Subcutaneous adipose tissue (tissue), 4 donors: ENCODE measurements at places on chromosomes 1 and 21. TPM values are rescaled to one million over a fixed set of nuclear protein-coding genes. Genes with fewer than 3 reads are reported as not detected.

Gene EXOC8
- total RNA-seq: 13.9 TPM

Gene DNAJC6
- total RNA-seq: 1.9 TPM

Gene TDRD5
- 0.51 TPM for total RNA-seq

Gene LCE1C
- not detected for total RNA-seq

Gene CLIC4
- total RNA-seq: 183 TPM

Gene PRPF38B
- 37.7 TPM for total RNA-seq

Gene C1orf210
- not detected for total RNA-seq

Gene LCE2A
- not detected for total RNA-seq

Gene FTCD
- total RNA-seq: not detected

Gene COL6A2
- total RNA-seq: 1,052 TPM

Gene OLIG2
- total RNA-seq: not detected

Gene NR0B2
- total RNA-seq: not detected

Gene CFHR5
- total RNA-seq: not detected

Gene SELENBP1
- total RNA-seq: 35.1 TPM

Gene SHE
- total RNA-seq: 23.3 TPM

Gene MX2
- total RNA-seq: 31.0 TPM

Gene CD2
- total RNA-seq: 5.2 TPM

Gene NUP210L
- total RNA-seq: not detected

Gene ANGPTL1
- 242 TPM for total RNA-seq

Gene DYNLT5
- 4.8 TPM for total RNA-seq

Gene RGS8
- not detected for total RNA-seq

Gene SPRR2G
- total RNA-seq: not detected

Gene CXADR
- 1.3 TPM for total RNA-seq

Gene TMEM52
- total RNA-seq: 1.7 TPM

Gene NSL1
- total RNA-seq: 35.4 TPM

Gene MYCL
- total RNA-seq: 0.34 TPM

Gene MYOC
- total RNA-seq: 10.5 TPM

Gene SH2D1B
- total RNA-seq: not detected

Gene MROH9
- total RNA-seq: not detected
